Stimulated activated CD8-positive, alpha-beta memory T cell treated with anti-CD3 and anti-CD28 coated beads, Interleukin-4, amount 100 ng/mL, for 4 hours (primary cell): ENCODE measurements at places on chromosomes 6 and 20.

DNA sequence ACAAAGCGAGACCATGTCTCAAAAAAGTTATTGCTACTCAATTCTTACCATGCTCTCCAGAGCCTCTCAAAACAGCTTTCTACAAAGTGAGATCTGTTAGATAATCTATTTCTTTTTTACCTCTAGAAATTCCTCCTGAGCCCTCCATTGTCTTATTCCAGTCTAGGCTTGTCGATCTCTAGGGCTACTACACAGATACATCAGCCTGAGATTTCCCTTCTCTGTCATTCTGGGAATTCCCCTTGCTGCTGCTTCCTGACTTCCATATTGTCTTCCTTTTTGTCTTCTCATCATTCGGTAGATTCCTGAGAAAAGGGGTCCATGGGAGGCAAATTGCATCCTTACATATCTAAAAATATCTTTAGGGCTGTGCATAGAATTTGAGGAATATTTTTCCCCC, 75.6 kb upstream of the GNRH2 start:
- DNase-seq, result no peak

- DNase-seq, result no peak
Observed at GRCh38 chr6:141472162-141472928, 660.4 kb upstream of the GJE1 start.

DNA sequence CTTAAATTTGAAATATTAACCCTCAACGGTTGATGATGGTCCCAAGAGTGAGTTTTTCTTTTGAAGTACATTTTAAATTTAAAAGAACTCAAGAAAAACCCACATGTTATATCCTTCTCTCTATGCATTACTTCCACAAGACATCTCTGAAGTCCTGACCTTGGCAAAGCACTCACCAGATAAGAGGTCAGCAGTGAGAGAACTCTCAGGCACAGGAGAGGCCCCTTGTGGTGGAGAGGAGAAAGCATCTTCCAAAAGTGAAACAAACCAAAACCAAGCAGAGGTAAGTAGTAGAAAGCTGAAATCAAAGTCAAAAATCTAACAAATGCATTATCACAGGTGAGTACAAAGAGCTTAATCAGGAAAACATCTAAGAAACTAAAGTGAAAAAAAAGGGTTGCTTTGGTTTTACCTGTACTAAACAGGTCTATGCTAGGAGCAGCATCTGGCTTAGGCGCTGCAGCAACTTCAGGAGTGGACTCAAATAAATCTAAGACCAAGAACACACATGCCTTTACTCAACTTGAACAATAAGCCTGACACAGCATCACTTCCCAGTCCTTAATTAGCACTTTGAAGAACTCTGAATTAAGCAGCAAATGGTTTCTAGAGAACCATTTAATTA, 80.5 kb downstream of the PRSS35 start:
- no peak for DNase-seq

DNA sequence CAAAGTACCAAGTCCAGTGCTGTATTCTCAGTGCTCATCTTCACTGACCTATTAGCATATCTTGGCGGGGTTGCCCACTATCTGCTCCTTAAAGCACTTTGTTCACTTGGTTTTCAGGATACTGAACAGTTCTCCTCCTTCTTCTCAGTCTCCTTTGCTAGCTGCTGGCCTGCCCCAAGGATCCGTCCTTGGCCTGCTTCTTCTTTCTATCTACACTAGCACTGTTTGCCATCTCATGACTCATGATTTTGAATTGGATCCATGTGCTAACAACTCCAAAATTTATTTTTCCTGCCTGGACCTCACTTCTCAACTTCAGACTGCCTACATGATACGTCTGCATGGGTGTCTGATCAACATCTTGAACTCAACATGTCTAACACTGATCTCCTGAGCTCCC, 15.5 kb downstream of the TPD52L1 start:
- DNase-seq, result no peak

GRCh38 chr6:166169549-166170421, 2.1 kb upstream of the TBXT start:
- no peak for DNase-seq

DNA sequence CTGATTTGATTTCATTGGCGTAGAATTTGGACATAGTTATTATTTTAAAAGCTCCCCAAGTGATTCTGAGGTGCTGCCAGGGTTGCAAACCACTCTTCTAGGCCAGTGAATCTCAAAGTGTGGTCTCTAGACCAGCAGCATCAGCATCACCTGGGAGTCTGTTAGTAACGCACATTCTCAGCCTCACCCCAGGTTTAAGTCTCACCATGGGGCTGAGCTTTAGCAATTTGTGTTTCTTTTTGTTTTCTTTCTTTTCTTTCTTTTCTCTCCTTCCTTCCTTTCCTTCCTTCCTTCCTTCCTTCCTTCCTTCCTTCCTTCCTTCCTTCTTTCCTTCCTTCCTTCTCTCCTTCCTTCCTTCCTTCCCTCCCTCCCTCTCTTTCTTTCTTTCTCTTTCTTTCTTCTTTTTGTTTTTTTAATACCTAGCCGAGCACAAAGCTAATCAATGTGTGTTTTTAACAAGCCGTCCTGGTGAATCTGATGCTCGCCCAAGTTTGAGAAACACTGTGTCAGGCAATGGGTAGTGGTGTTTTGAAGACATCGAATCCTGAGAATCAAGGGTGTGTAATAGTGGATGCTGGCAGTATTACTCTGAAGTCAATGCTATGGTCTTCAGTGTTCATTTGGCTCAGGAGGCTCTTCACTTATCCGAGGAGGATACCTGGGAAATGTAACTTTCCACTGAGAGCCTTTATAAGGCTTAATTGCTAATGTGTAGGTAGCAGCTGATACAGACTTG, 104.9 kb downstream of the SLX4IP start:
- DNase-seq, result no peak

DNA sequence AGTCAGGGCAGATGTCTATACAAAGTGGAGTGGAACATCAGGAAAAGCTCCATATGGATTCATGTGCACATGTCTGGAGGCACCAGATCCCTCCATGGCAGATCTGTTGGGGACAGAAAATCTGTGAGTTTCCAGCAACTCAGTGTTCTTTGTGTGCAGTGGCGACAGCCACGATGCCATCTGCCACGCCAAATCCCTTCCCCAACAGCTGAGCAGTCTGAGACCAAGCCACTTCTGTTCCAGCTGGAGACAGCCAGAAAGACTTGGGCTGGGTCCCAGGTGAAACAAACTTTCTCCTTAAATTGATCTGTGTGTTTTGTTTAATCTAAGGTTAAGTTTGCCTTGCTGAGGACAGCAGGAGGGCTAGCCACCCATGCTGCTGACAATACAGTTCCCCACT, 22.9 kb downstream of the FKBP1A start:
- no peak for DNase-seq
